Fibroblast of skin of left quadriceps (primary cell): ENCODE measurements at places on chromosomes 2 and 18.

DNA sequence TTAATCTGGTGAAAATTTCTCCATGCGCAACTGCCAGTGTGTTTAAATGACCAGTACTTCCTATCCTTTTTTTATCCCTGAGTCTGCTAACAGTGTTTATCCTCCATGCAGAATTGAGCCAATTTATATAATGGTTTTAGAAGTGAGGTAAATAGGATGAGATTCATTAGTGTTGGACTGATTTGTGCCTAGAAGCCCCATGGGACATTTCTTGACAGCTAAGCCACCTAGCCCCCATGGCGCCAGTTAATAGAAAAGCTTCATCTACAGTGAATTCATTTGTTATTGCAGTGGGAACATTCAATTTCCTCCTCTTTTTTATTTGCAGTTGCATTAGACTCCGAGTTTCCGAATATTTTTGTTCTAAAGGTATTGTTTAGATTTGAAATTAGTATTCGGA, 175.6 kb downstream of the ARL6IP6 start:
- DNase-seq: no peak

GRCh38 chr2:56209701-56210100, 25.9 kb downstream of the CCDC85A start:
- DNase-seq: no peak

DNA sequence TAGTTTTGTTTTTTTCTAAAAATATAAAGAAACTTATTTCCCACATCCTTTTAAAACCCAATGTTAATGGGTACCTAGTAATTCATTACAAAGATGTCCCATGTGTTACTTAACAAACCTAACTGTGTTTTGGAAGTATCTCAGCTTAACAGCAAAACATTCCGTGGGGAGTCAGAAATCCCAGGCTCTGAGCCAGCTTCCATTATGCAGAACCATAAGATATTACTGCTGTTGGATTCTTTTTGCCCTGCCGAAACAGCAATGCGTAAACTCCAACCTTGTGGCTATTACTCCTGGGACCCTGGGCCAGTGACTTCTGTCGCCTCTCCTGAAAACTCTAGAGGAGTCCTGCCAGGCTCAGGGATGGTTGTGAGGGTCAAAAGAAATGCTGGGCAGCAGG, 174.1 kb downstream of the UXS1 start:
- DNase-seq: no peak

- no peak for DNase-seq
These were observed 65.2 kb downstream of the RNF152 start for GRCh38 chr18:61827591-61827990.

GRCh38 chr18:902229-902628, 2.4 kb upstream of the ADCYAP1 start:
- no peak for DNase-seq

DNA sequence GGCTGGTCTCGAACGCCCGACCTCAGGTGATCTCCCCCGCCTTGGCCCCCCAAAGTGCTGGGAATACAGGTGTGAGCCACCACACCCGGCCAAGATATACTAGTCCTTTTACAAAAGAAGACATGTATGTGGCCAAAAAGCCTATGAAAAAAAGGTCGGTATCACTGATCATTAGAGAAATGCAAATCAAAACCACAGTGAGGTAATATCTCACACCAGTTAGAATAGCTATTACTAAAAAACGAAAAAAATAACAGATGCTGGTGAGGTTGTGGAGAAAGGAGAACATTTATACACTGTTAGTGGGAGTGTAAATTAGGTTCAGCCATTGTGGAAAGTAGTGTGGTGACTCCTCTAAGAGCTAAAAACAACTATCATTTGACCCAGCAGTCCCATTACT, 26.4 kb downstream of the KLHL23 start:
- DNase-seq: no peak

GRCh38 chr18:22515250-22515649, 97.5 kb upstream of the CTAGE1 start:
- DNase-seq: no peak

DNA sequence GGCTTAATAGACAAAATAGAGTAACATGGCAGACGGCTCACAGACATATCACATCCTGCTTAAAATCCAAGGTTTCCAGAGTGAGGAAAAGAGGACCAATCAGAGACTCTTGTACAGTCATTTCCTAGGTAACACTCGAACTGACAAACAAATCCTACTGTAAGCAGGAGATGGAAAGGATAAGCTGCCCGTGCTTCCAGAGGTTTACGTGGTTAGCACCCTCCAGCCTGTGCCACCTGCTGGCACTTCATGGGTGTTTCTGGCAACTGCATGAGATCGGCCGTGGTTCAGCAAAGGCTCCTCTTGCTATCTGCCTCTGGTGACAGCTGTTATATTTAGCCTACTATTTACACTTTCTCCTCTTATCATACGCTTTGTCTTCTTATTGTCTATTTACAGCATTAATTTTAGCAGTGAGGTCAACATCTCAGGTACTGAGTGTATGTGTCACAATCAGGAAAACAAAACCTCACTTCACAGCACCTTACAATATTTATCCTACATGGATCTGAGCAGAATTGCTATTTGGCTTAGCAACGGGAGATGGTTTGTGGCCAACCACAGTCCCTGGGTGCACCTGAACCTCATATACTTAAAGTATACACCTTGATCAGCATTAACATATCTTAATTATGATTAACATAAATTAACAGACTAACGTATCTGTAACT, 226.9 kb downstream of the TMEM163 start:
- DNase-seq: no peak

DNA sequence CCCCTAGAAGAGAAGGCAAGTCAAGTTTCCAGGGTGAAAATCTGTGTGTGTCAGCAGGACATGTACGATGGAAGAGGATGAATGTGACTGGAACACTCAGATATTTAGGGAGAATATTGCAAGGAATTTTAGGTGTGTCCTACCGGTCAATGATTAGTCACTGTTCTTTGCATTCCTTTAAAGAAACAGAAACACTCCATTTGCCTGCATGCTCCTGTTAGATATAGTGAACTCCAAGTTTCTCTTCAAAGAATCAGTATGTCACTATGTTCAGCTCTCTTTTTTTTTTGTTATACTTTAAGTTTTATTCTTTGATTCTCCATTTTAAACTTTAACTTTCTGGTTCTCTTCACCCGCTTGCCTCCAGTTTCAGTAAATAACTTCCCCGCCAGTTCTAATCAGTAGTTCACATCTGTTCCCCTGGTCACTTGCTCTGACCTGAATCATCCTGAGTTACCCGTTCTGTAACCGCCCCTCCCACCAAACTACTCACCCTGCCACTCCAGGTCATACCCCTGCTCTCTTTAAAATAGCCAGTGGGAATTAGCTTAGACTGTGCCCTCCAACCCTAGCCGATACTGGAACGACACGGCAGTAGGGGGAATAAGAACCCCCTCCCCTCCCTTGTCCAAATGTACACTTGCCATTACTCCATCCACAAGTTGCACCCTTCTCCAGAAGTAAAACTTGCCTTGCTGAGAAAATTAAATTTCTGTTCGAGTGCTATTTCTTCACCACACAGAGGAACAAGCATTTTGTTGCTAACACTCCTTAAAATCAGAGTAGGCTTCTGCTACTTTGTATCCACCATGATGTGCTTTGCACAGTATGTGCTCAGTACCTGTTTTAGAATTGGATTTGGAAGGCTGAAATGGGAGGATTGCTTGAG, 268.4 kb downstream of the METTL4 start:
- peak; percentile 20 for DNase-seq

DNA sequence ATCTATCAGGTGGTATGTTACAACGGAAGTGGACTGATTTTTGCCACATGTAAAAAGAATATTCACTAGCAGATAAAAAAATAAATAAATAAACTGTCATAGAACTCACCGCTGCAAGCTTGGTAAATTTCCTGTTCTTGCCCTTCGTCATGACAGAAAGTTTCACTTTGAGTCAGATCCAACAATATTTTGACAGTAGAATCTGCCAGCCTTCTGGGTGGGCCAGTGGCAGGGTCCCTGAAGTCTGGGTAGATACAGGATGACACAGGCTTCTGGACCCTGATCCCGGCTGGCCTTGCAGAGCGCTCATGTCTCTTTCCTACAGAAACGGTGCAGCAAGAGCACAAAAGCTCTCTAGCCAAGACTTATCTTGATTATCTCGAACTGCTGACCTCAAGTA, 97.8 kb upstream of the PMAIP1 start:
- DNase-seq: no peak

DNA sequence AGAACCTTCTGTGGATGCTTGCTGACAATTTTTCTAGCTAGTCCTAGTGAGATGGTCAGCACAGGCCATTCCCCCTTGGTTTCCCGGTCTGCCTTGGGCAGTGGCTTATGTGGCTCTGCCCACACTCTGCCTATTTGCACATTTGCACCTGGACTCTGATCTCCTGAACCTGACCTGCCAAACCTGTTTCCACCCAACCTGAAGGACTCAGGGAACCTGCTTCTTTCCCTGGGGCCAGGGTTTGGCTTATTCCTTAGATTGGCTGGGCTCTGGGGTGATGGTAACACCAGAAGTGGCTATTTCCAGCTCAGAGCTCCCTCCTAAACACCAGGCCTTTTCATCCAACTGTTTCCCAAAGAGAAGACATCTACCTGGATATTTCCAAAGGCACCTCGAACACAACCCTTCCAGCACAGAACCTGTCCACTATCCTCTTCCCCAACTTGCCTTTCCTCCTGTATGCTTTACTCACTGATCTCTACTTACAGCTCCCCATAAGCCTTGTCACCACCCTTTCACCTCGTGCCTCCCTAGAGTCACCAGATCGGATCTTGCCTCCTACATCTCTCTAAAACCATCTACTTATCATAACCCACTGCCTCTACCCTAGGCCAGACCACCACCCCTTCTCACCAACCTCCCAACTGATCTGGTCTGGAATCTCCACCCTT, 5.8 kb upstream of the MTA3 start:
- no peak for DNase-seq

DNA sequence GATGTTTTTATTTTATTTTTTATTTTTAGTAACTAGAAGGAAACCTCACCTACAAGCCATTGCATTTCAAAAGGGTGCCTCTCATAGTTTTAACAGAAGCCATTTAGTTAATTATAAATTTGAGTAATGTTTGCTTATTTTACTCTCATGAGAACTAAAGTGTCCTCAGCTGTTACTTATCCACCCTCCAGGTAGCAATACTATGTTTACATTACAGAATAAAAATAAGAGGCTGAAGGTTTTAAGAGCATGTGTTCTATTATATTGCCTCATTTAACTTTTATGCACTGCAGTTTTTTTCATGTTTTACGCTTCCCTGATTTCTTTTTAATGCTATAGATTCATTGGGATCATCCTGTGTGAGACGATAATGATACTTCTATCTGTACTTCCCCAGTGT, 235.5 kb downstream of the THSD7B start:
- no peak for DNase-seq

DNA sequence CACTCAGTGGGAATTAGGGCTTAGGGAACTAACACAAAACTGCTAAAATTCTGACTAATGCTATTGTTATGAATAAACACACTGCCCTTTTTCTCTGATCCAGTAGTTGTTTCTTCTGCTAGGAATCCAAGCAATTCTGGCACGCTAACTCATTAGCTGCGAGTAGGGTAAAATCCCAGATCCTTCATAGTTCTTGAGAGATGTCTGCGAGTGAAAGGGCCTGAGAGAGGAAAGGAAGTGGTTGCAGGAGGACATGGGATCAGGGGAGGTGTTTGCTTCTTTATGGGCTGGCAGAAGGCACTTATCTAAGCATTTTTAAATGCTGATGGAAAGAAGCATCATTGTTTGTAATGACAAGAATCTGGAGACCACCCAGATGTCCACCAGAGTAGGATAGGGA, 9.4 kb downstream of the MAP3K19 start:
- no peak for DNase-seq

GRCh38 chr2:178514664-178515063, 34.4 kb downstream of the PLEKHA3 start:
- peak; percentile 20 for DNase-seq

DNA sequence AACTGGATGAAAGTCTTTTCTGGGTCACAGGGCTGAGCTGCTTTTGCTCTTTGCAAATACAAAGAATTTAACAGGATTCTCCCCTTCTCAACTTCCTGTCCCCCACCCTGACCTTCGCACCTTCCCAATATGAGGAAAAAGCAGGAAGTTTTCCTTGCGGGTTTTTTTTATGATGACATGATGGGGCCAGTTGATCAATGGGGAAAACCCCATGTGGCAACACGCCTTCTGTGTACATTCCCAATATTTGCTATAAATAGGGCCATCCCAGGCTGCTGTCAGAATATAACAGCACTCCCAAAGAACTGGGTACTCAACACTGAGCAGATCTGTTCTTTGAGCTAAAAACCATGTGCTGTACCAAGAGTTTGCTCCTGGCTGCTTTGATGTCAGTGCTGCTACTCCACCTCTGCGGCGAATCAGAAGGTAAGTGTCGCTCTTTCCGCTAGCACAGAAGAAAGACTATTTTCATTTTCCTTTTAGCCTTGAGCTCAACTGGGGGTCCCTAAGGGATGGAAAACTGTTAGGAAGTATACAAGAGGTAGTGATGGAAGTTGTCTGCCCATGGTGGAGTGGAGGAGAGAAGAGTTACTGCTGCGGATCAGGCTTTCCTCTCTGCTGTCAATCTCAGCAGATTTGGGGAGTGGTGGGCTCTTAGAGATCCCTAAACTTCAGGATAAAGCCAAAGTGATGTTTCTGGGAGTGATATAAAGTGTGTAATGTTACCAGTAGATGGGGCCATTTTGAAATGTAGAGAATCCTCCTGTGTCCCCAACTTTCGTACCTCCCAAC, at the start of gene CCL20:
Gene CCL20, plus strand, starts transcription at position 281 of the 792 bp plus-strand sequence. Its CDS starts 70 bp downstream, at position 351.
- DNase-seq: no peak

- no peak for DNase-seq
These were observed 64.4 kb downstream of the AOX1 start for GRCh38 chr2:200650195-200650594.

DNA sequence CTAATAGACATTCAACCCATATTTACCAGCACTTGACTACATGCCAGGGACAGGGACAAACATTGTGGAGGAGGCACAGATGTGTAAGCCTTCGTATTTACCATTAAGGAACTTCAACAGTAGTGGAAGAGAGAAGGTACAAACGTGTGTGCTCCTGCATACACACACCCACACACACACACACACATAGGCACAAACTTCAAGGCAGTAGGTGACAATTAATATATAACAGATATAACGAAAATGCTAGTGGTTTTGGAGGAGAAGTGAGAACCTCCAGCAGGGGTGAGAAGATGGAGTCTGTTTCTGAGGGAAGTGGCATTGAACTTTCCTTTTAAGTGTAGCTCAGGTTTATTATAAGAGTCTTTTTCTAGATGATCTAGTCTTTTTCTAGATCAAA, 231.1 kb downstream of the SETBP1 start:
- no peak for DNase-seq

DNA sequence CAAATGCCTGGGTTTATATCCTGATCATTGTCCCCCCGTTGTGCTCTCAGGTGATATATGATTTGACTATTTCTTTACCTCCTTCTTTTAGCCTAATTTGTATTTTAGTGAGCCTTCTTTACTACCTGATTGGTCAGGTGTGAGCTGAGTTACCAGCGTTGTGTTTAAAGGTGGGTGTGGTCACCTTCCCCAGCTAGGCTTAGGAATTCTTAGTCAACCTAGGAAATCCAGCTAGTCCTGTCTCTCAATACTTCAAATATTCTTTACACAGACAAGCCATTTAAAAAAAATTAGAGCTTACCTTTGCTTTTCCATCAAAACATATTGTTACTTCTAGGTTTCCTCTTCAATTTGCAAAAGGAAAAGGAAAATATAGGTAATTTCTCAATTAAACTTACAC, 30.2 kb downstream of the KYNU start:
- DNase-seq: no peak
